ENCODE measurements at places on chromosomes 7 and 10.

- no peak for DNase-seq
Observed at GRCh38 chr10:129772468-129773358, 191.4 kb downstream of the EBF3 start.

DNA sequence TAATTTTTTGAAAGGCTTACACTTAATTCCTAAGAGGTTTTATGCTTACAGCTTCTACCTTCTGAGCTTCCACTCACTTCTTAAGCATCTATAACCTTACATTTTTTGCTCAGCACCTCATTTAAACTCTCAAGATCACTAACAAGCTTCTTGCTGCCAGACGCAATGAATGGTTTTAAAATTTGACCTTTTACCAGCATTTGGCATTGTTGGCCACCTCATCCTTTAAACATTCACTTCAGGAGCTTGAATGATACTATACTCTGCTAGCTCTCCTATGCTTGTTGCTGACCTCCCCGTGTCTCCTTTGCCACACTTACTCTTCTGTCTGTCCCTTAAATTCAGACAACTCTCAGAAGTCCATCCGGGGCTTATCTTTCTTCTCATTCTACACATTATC lies 37.7 kb upstream of the ODAD2 start:
- DNase-seq, result peak; percentile 35

DNA sequence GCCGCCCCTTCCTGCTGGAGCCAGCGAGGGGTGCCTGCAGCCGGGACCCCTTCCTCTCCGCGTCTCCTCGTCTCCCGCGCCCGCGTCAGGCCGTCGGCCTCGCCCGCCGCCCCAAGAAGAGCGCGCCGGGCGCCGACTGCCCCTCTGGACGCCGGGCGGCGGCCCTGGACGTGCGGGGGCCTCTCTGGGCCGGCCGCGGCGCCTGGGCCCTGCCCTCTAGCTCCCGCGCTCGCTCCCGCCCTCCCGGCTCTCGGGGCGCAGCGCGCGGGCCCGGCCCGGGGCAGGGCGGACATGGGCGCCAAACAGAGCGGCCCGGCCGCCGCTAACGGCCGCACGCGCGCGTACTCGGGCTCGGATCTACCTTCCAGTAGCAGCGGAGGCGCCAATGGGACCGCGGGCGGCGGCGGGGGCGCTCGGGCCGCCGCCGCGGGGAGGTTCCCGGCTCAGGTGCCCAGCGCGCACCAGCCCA lies 704 bp downstream of the ZNRF2 start:
- peak; percentile 53 for DNase-seq

- DNase-seq, result peak; percentile 44
Observed at GRCh38 chr10:113099431-113100183, 149.6 kb downstream of the TCF7L2 start.

- no peak for DNase-seq
Observed at GRCh38 chr10:6174201-6174874, 28.4 kb upstream of the PFKFB3 start.

- no peak for DNase-seq
Observed at GRCh38 chr7:128872394-128872824, 9.8 kb downstream of the ATP6V1F start.

- DNase-seq, result peak; percentile 51
Observed at GRCh38 chr7:33054261-33054964, 8.2 kb downstream of the NT5C3A start.

DNA sequence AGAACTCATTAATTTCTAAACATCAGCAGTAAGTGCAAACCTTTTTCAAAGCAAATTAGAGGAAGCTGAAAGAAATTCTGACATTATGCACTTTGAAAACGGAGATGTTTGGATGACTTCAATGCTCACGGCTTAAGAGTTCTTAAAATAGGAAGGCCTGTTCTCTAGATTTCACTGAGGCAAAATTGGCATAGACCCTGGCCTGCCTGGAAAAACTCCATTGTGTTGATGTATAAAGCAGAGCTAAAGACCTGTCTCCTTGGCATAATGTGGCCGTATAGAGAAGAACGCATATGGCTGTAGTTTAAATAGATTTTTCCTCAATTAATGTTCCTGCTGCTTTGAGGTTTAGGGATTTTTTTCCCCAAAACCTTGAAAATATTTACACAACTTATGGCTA lies 24.5 kb upstream of the AGMO start:
- no peak for DNase-seq

DNA sequence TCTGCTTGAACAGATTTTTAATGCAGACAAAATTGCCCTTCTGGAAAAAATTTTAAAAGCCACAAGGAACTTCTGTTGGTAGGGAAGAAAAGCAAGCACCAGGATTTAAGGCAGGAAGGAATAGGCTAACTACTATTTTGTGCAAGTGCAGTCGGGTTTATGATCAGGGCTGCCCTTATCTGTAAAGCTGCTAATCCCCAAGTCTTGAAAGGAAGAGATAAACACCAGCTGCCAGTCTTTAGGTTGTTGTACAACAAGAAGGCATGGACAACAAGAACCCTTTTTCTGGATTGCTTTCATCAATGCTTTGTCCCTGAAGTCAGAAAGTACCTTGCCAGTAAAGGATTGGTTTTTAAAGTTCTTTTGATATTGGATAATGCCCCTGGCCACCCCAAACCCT lies 40.7 kb downstream of the RALA start:
- DNase-seq, result no peak

DNA sequence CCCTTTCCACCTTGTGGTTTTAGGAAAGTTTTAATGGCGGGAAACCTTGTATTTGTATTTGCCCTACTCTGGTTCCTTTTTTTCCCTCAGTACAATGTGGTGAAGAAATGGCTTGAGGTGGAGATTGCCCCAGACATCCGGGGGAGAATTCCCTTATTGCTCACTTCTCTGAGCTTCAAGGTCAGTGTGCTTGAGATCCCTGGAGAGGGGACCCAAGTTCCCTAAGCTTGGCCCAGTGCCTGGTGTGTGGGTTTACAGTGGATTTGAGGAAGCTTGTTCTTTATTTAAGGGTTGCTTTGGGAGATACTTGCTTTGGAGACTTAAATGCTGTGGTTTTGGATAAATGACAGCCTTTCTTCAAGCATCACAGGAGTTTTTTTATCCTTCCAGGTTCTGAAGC lies 18.3 kb downstream of the CALHM2 start:
- DNase-seq, result no peak

DNA sequence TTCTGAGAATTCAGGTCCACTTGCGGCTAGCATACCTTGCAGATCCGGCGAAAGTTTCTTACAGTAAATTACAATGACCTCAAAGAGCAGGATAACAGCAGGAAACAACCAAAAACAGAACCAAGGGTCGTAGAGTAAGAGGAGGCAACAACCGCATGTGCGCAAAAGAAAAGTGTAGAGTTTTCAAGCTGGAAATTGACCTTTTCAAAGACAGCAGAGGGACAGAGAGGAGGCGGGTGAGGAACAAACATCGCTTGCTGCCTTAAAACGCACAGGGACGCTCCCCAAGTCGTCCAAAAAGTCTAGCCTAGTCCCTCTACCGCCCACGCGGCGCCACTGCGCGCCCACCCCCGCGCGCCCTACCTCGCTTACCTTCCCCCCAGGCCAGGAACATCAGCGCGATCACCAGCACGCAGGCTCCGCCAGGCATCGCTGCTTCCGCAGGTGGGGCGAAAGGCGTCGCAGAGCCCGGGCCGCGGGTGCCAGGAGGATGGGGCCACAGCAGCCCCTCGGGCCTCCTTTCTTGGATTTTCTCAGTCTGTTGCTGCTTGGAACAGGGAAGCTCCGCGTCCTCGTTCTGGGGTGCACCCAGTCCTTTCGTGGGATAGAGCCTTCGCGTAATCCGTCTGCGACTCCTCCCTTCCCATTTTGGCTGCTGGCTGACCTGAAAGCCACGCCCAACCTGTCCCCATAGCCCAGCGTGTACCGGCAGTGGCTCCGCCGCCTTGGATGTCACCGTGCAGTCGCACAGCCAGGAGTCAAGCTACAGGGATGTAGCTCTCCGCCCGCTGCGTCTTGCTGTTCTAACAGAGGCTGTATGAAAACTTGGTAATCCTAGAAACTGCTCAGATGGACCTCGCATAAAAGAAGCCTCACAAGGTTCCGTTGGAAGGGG lies at the start of gene VWDE:
VWDE (minus strand) TSS at position 579 of the 895 bp plus-strand sequence; CDS start at position 430, 149 bp downstream.
- DNase-seq, result no peak

GRCh38 chr10:15877836-15878576 lies 17.7 kb upstream of the MINDY3 start:
- no peak for DNase-seq

DNA sequence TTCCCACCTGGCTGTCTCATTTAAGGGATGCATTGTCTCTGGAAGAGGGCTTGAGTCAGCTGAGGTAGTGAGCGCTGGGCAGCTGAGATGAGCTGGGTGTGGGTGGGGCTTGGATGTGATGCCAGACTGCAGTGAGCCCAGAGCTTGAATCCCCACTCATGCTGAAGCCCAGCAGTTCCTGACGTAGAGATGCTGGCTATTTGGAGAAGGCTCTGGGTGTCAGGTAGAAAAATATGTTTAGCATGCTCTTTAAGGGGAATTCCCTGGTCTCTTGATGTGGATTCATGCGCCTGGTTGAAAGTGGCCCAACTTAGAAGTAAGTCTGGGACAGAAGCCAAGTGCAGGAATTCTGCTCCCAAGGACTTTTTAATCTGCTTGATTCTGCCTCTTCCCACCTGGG lies 241.5 kb upstream of the IGFBP3 start:
- peak; percentile 98 for DNase-seq

GRCh38 chr7:128431221-128431620 lies 21.4 kb upstream of the IMPDH1 start:
- DNase-seq, result no peak

DNA sequence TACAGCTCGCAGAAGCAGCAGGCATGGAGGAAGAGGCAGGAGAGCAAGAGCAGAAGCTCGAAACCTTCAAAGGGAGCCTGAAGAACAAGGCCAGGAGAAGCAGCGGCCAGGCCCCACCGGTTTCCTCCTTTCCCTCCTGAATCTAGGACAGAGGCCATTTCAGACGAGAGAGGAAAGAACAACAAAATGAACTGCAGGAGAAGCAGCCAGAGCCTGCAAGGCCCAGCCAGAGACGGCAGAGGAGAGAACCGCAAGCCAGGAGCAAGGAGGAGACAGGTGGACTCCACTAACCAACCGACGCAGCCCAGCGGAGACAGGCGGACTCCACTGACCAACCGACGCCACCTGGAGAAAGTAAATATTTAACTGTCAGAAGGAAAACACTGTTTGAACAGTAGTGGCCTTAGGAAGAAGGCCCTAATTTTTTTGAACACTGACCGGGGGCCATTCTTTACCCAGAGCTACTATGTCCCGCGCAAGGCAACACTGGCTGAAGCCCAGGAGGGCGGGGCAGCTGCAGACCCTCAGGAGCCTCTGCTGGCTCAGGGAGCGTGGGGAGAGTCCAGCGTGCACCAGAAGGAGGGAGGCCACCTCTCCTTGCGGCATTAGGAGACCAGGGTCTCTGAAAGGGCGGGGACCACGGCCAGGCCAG lies 559.2 kb downstream of the PTPRN2 start:
- no peak for DNase-seq

DNA sequence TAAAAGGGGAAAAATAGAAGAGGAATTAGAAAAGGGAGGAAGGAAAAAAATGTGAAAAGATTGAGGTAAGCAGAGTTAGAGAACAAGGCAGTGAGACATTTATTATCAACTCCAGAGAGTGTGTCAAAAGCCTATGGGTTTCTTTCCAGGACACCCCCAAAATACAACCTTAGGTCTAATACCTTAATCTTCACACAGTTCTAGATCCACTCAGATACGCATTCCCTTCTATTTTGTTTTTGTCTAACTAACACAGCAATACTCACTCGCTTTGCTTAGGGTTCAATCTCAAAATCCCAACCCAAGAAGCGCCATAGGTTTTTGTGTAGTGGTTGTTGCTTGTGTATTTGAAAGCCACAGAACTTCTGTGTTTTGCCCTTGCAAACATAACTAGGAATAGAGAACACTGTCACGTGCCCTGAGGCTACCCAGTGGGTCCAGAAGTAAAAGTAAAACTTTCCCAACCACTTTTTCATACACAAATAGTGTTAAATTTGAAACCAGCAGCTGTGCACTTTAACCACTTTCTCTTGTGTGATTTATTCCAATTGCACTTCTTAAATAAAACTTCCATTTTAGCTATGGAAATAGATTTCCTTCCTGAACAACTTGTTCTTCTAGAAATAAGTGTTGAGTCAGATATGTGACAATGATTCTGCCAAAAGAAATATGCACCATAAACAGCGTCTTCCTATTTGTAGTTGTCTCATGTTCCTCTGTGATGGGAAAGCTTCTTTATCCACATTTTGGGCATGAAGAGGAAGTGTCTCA lies 414.7 kb upstream of the GHITM start:
- DNase-seq, result no peak

DNA sequence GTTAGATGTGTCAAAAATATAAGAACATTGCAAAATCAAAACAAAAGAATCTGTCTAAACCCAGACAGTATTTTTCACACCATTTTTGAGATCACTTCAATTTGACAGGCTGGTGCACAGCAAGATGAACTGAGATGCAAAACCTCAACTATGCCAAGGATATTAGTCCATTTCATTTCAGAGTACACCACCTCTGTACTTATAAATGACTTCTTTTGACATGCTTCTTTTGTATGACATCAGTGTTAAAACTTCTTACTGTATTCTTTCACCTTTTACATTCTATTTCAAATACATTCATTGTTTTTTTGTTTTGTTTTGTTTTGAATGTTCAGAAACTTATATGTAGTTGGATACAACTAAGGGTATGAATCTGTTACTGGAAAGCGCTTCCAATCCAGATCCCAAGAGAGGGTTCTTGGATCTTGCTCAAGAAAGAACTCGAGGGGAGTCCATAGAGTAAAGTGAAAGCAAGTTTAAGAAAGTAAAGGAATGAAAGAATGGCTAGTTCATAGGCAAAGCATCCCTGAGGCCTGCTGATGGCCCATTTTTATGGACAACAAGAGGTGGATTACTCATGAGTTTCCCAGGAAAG lies 23.5 kb upstream of the GPR141 start:
- DNase-seq, result no peak

DNA sequence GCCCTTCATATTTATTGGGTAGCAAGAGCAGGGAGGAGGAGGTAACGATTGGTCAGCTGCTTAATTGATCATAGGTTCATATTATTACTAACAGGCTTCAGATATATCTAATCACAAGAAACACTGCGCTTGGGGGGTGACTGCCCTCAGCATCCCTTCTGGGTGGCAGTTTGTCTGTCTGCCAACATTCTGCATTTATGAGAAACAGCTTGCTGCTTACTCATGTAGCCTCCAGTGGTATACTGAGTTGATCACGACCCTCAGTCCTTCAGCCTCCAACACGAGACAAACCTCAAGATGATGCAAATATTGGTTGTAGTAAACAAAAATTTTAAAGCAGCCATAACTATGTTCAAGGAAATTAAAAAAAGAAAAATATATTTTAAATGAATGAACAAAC lies 657.8 kb upstream of the PHF14 start:
- no peak for DNase-seq

GRCh38 chr10:84537447-84537931 lies 209.1 kb downstream of the CCSER2 start:
- peak; percentile 33 for DNase-seq
